ENCODE measurements at places on chromosomes 2 and 18.

GRCh38 chr2:58235984-58236383, 5.1 kb downstream of the FANCL start:
- DNase-seq = no peak

- no peak for DNase-seq
These were observed 24.3 kb downstream of the UPP2 start for GRCh38 chr2:158125756-158126498.

- DNase-seq = no peak
These were observed 14.1 kb upstream of the MSH2 start for GRCh38 chr2:47388888-47389287.

DNA sequence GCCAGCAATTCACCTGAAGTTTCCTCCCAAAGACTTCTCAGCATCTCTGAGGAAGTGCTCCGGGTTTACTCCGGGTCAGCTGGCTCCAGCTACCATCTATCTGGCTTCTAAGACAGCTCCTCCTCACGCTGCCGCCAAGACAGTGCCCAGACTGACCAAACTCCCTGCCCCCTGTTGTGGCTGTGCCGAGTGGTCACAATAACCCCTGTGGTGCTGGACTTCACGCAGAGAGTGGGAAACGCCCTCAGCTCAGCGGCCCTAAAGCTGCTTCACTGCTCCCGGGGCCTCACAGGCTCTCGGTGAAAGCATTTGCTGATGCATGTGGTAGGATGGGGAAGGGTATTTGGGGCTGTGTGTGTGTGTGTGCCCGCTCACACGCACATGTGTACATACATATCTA, 154.8 kb upstream of the ZNF236 start:
- DNase-seq = no peak

GRCh38 chr2:109382951-109383350, 230.8 kb downstream of the SEPTIN10 start:
- peak; percentile 66 for DNase-seq

DNA sequence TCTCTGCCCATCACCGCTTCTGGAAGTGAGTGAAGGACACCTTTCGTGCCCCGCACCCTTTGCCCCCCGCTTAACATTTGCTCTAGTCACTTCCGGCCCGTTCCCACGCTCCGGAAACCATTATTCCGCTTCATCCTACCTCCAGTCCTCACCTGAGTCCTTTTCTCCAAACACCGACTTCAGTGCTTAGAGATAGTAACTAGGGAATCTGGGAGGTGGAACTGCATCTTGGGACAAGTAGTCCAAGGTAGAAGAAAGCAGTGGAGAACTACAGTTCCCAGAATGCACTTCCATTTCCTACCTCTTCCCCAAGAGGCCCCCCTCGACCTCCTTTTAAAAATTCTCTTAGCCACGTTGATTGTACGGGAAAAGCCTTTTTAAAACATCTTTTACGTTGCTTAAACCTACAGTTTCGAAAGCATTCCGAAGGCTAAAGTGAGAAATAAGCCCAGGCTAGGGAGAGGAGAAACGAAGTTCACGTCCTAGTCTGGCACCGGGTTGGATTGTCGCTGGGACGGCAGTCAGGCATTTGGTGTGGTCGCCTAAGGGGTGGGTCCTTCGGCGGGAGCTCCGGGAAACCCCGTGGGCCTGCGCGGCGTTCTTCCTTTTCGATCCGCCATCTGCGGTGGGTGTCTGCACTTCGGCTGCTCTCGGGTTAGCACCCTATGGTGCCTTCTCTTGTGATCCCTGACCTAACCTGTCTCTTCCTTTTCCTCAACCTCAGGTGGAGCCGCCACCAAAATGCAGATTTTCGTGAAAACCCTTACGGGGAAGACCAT, at the start of the genes CLHC1 and RPS27A:
TSS of gene CLHC1 (minus strand) at position 210 of the 779 bp plus-strand sequence. CDS start 9,882 bp downstream, outside the sequence.
TSS of gene RPS27A (plus strand) at position 605 of the 779 bp plus-strand sequence. CDS start at position 742, 137 bp downstream.
- peak; percentile 96 for DNase-seq

DNA sequence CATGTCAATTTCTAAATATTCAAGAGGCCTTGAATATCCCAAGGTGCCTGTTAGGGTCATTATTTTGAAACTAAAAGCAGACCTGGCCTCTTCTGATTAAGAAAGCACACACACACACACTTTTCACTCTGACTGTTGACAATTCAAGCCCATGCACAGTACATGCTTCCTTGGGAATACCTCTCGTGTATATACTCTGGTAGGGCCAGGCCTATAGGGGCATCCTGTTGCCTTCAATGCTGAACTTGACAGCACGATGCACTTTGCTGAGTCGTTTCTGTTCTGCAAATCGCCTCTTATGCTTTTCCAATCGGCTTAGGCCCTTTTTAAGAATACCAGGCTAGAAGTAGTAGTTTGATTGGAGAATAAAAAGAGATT, 40.6 kb downstream of the IWS1 start:
- DNase-seq = no peak

DNA sequence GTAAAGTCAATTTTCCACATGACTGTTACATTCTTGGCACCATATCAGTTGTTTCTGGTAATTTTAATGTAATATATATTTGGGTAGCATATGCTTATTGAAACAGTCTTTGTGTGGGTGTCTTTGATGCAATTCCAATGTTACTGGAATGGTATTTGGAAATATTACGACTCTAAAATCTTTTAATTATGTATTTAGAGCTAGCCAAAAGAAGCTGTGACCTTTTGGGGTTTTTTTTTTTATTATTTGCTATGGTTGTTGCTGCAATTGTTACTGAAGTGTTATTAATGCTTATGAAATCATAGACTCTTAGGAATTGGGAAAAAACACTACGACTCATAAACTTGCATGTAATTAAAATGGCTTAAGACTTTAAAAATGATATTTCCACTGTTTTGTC, 95.9 kb downstream of the AOX1 start:
- DNase-seq = no peak

DNA sequence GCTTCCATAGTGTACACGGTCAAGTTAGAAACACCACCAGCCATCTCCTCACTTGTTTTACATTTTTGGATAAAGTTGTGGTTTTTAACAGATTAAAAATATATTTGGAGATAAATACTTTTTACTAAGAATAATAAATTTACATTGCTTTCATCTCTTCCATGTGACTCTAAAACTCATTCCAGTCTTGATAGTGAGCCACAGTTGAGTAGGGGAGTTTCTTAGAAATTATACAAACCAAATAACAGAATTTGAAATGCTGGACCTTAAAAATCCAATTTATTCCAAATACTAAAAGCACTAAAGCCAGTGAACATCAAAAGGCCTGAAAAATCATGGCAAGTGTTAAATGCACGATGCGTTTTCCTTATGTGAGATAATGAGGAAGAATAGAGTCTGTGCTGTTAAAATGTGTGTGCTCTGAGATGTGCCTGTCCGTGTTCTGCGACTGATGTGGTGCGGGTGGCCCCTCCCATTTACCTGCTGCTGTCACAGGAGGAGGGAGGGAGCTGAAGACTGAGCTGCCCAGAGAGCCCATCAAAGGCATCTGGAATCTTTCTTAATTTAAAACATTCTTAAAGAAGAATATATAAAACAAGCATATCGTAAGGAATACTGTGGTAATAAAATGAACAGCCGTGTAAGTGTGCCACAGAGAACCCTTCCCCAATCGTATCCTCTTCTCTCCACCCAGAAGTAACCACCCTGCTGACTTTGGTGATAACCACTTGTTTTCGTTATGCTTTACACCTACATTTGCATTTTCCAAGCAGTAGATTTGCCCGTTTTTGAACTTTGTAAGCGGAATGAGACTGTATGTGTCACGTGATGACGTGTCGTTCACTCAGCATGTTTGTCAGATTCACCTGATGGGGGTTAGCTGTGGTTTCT, 57.0 kb upstream of the TXNDC2 start:
- no peak for DNase-seq

DNA sequence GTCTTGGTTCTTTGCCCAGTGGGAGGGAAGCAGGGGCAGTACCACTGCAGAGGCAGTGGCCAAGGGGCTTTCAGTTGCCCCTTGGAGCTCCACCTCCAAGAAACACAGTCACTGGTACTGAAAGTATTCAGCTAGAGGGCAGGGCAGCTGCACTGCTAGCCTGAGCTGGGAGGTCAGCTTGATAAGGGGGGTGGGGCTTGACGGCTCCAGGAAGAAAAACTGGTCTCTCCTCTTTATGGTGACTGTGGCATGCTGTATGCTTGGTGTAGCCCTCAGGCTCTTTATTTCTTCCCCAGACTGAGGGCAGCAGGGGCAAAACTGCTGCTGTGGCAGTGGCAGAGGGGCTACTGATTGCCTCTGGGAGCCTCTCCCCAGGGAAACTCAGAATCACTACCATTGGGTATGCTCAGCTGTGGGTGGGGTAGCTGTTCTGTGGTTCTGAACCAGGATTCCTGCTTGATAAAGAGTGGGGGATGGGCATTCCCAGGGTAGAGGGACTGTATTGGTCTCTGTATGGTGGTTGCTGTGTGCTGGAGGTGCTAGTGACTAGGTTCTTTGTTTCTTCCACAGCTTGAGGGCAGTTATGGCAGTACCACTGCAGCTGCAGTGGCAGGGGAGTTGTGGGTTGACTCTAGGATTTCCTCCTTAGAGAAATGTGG, 134.6 kb upstream of the SCN7A start:
- no peak for DNase-seq

DNA sequence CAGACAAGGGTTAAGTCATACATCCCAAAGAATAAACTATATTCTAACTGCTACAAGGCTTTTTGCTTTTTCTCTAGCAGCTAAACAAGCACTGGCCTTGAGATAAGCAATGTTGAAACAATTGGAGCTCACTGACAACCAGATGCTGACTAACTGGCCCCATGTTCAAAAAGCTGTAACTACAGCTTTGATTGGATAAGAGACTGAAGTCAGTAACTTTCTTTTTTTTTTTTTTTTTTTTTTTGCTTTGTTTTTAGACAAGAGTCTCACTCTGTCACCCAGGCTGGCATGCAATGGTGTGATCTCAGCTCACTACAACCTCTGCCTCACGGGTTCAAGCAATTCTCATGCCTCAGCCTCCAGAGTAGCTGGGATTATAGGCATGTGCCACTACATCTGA, 45.4 kb upstream of the TMEM163 start:
- DNase-seq = no peak

DNA sequence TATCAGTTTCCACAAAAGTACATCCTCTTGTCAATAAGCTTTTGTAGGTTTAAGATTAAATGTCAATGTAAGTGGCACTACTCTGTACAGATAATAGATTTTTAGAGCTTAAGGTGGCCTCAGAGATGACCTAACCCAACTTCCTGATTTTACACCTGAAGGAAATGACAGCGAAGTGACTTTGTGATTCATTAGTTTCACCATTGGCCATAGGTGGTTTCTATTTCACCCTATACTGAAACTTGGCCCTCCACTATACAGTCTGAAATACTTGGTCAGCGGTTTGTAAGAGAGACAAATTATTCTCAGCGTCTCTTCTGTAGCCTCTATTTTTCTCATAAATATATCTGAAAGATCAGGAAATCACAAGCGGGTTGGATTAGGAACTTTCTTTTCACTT, 330.4 kb upstream of the FAM98A start:
- DNase-seq = no peak

DNA sequence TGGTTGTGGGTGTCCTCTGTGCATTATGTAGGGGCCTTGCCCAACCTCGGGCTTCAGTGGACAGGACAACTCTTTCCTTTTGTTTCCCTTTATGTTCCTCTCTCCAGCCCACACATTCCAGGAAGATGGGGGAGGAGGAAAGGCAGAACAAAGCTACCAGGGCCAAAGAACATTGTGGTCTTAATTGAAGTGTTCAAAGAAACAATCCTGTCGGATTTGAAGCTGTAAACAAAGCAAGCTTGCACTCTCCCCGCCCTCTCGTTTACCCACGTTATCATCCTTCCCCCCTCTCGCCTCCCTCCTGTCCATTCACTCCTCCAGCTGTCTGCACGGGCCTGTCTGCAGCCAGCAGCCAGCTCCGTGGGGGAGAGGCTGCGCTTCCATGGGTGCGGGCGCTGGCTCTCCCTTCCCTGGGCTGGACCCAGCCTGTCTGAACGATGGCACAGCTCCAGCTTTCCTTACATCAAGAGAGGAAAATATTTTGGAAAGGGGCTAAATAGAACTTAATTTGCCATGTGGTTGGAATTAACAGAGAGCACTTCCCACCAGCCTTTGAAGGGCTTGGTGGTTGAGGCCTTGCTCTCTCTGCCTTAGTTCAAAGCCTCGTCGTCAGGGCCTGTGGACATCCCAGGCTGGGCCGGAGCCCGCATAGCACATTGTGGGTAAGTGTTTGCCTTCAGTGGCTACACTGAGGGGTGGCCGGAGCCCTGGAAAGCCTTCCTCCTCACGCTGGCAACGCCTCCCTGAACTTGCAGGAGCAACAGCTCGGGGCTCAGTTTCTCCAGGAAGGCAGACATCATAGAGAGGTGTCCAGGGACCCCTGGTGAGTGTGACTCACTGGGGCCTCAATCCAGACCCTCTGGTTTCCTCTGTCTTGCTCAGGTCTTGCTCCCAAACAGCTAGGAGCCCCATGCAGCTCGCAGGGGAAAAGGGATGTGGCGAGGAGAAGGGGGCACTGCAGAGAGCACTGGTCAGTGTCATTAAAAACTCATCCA, 60.6 kb upstream of the HS6ST1 start:
- DNase-seq = peak; percentile 91

GRCh38 chr2:128308889-128309279, 9.8 kb downstream of the HS6ST1 start:
- DNase-seq = no peak

DNA sequence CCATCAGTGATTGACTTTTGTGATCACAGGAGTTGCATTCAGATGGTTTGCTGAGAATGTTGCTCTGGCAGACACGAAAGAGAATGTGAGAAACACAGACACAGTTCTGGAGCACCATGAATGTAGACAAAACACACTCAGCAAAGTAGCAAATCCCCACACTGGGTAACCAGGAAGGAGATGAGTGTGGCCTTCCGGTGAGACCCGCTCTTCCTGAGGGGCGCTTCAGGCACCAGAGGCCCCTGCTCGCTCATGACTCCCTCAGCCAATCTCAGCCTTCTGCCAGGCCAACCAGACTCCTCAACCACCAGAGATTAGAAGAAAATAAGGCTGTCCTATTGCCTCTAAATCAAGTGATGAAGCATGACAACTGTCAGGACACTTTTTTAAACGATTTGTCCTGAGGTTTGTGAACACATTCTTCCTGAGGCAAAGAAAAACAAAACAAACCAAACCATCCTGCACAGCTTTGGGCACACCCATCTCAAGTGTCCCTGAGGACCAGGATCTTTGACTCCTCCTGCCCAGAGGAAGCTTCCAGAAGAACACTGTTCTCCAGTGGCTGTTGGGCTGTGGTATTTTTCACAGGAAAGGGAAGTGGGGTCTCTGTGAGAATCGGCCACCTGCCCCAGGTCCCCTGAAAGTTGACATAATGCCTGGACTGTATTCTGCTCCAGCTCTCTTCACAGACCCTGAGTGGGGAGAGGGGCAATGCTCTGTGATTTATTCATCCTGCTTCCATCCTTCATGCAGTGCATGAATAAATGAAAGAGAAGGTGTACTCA, 152.8 kb downstream of the BCL11A start:
- no peak for DNase-seq

GRCh38 chr2:151475071-151475470, 65.4 kb downstream of the RIF1 start:
- DNase-seq = no peak

DNA sequence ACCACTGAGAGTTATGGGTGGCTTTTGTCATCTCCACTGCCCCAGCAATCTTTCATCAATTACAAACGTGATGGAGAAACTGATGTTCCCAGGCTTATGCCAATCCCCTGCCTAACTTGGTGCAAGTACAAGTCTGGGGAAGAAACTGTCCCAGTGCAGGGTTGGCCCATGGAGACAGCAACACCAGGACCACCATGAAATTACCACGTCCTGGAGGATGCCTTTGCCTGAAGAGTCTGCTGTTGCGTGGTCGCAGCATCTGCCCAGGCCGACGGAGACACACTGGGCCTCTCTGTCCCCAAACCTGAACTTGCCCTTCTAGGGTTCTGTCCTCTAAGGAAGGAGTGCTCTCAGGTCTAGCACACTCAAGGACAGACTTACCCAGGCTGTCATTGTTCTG, 496.8 kb upstream of the RAB6C start:
- DNase-seq = no peak
